Posterior vena cava (tissue), 2 donors: ENCODE measurements at places on chromosomes 2 and 18. TPM values are rescaled to one million over a fixed set of nuclear protein-coding genes. Genes with fewer than 3 reads are reported as not detected.

DNA sequence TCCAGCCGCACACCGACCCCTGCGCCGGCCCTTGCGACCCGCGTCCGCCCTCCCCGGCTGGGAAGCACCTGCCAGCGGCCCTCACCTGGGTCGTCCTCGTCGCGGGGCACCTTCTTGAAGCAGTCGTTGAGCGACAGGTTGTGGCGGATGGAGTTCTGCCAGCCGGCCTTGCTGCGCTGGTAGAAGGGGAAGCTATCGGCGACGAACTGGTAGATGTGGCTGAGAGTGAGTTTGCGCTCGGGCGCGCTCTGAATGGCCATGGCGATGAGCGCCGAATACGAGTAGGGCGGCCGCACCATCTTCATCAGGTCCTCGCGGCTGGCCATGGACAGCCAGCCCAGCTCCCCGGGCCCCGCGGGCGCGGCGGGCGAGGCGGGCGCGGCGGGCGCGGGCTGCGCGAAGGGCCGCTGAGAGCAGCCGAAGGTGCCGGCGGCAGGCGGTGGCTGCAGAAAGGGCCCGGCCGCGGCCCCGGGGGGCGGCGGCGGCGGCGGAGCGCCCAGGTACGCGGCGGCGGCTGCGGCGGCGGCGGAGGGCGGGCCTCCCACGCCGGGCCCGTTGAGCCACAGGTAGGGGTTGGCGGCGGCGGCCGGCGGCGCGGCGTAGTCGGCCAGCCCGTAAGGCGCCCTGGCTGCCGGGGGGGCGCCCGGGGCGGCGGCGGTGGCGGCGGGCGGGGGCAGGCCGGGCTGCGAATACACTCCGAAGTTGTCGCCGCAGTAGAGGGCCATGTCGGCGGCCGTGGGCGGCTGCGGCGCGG is 505 bp downstream of the FOXI3 start:
- no peak for DNase-seq

- no peak for DNase-seq
Observed at GRCh38 chr2:129847043-129847442, 132.4 kb upstream of the RAB6C start.

DNA sequence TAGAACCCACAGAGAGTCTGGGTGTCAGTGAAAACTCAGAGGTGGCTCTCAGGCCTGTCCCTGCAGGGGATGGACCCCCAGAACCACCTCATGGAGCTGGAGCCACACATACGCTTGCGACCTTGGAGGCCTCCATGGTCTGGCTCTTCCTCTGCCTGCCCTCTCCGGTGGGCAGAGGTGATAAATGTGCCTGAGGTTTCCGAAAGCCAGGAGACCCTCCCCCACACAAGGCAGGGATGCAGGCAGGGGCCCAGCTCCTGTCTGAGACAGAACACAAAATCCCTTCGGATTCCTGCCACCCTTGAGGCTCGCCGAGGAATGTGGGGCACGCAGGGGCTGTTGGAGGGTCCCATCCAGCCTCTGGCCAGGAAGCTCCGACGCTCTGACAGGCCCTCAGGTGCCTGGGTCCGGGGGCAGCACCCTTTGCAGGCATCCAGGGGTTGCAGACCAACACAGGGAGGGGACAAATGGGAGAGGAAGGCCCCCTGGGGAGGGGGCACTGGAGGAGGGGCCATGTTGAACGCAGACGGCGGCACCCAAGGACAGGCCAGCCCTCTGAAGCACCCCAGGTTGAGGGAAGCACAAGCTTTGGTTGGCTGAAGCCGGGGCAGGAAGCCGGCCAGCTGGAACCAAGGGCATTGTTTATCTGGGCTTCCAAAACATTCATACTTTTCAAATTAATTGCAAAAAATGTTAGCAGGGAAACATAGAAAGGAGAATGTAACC is 4.1 kb upstream of the SNED1 start:
- peak; percentile 77 for DNase-seq

GRCh38 chr2:51734115-51734514 is 702.2 kb upstream of the NRXN1 start:
- no peak for DNase-seq

- DNase-seq, result peak; percentile 97
Observed at GRCh38 chr2:8583400-8584173, 98.3 kb upstream of the ID2 start.

Gene GALNT3
- 1.1 TPM for total RNA-seq

- DNase-seq, result no peak
Observed at GRCh38 chr18:52588931-52589330, 248.9 kb downstream of the DCC start.

- DNase-seq, result no peak
Observed at GRCh38 chr2:11437602-11438001, 28.4 kb downstream of the E2F6 start.

DNA sequence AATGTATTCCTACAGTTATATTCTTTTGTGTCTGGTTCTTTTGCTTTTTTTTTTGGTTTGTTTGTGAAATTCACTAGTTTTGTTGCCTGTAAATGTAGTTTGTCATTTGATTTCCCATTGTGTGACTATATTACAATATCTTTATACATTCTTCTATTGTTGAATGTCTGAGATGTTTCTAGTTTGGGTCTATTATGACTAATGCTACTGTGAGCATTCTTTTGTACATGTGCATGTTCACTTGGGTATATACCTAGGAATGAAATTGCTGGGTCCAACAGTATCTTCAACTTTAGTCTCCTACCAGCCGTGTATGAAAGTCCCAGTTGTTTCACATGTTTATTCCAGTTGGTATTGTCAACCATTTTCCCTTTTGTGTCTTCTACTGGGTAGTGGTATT is 112.7 kb upstream of the RBMS1 start:
- DNase-seq, result no peak

GRCh38 chr2:238025741-238026360 is 35.0 kb upstream of the SCLY start:
- DNase-seq, result no peak

Gene TMEM37
- total RNA-seq, result 8.0 TPM

GRCh38 chr2:151796774-151797173 is 31.4 kb downstream of the ARL5A start:
- DNase-seq, result no peak

DNA sequence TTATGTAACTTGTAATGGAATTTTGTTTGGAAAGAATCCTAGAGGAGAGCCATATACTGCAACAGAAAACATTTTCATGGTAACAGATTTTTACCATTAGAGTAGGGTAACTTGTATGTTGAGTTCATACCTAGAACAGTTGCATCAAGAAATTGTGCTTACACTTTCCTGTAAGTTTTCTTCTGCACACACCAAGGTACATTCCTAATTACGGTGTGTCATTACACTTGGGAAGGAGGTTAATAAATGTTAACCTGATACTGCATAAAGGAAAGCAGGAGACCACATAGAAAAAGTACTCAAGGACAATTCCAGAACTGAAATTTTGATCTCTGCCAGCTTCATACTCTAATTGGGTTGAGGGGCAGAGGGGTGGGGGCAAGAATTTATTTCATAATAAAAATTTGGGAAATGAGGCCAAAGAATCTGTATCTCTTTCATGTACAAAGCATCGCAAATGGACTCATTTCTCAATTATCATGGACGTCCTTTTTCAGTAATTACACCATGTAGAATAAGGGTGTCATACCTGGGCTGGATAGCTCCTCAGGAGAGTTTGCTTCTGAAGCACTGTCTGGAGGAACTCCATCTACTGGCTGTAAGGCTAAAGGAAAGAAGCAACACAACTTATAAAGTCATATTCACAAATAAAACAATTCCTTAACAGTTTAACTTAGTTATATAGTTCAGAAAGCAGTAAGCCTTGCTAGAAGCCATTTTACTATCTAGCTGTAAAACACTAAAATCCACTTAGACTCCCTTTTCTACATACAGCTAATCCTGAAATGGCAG is 82.8 kb upstream of the GRB14 start:
- DNase-seq, result no peak

DNA sequence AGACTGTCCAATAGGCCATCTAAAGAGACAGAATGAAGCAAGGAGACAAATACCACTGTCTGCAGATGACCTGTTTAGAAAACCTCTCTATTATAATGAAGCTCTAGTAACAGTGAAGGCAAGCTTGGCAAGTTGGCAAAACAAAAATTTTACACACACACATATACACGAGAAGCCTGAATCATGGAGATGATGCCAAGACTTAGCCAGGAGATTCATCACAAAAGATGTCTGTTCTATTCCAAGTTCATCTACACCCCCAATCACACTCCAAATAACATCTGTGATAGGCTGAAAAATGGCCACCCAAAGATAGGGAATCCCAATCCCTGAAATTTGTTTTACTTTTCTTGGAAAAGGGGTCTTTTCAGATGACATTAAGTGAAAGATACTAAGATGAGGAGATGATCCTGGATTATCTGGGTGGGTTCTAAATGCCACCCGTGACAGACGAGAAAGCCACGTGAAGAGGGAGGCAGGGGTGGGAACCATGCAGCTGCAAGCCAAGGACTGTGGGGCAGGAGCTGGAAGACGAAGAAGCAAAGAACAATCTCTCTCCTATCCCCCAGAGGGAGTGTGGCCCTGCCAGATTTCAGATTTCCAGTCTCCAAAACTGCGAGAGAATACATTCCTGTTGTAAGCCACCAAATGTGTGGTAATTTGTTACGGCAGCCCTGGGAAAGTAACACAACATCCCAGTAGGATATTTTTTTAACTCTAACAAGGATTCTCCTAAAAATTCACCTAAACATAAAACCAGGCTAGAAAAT is 20.0 kb downstream of the HDLBP start:
- no peak for DNase-seq

Gene REG3G
- total RNA-seq, result not detected

GRCh38 chr18:37575646-37576045 is 10.0 kb upstream of the CELF4 start:
- DNase-seq, result no peak

Gene NPAS2
- total RNA-seq, result 30.1 TPM

Gene ANKRD30BL
- total RNA-seq, result 0.14 TPM

- no peak for DNase-seq
Observed at GRCh38 chr18:70337139-70337972, 48.5 kb downstream of the SOCS6 start.
